ENCODE measurements at places on chromosomes 4 and X.

DNA sequence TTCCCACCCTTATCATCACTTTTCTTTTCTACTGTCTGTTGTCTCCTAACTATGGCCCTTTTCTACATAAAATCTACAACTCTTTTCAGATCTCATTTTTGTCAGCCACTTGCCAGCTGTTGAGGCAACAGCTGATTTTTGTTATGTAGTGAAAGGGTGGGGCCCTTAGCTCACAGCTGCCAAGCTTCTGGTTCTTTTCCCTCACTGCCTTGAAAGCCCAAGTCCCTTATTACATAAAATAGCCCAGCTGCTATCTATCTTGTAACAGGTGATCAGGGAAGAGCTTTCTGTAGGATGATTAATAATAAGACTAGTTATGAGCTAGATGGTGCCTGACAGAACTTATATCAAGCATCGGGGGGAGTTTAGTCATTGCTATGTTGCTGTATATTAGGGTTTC lies 45.9 kb downstream of the ADGRL3 start:
- no peak for DNase-seq

DNA sequence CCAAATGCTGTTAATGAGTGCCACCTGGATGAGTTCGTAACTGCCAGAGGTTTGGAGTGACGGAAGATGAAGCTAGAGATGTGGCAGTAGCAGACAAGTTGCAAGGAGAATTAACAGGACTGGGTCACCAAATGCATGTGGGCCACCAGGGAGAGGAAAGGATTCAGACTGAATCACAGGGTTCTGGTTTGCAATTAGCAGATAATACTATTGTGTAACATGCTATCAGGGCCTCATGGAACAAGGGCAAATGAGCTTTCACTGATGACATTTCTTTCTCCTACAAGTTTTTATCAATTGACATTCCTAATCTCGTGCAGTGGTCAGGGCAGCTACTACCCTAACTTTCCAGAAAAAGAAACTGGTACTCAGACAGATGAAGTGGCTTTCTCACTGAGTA lies 21.4 kb downstream of the GAB3 start:
- no peak for DNase-seq

GRCh38 chrX:12802741-12803140 lies 11.5 kb downstream of the PRPS2 start:
- DNase-seq: no peak

DNA sequence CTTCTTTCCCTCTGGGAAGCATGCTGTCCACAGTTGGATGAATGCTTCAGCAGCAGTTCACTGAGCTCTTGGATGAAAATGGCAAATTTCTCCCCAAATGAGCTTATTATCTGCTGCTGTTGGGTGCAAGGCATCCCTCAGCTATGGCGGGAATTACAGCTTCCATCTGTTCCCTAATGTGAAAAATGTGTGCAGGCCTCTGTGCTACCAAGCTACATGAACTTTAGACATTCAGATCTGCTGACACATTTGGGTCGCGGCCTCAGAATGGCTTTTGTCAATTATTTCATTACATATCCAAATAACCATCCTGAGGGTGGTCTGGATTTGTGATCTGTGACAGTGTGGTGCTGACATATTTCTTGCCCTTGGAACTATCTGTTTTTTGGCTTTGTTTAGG lies 119.5 kb upstream of the SCML1 start:
- no peak for DNase-seq

DNA sequence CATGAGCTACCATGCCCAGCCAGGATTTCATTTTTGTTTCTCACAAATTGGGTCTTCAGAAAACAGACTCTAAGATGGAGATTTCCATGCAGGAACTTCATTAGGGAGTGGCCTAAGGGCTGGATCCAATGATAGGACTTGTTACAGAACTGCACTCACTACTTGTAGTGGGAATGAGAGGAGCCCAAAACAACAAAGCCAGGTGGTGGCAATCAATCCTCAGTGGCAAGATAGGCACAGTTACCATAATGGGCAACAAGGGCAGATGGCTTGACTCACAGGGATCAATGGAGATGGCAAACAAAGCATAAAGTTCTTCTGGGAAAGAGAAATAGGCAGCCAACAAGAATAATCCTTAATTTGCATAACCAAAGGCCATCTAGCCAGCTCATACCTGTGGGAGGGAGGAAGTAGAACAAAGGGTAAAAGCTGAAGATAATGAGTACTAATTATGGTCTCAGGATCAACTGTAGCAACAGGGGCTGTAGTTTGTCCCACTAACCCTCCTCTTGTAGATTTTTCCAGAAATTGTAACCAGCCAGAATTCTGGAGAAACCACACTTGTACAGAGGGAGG lies 72.8 kb upstream of the MAPK10 start:
- no peak for DNase-seq

DNA sequence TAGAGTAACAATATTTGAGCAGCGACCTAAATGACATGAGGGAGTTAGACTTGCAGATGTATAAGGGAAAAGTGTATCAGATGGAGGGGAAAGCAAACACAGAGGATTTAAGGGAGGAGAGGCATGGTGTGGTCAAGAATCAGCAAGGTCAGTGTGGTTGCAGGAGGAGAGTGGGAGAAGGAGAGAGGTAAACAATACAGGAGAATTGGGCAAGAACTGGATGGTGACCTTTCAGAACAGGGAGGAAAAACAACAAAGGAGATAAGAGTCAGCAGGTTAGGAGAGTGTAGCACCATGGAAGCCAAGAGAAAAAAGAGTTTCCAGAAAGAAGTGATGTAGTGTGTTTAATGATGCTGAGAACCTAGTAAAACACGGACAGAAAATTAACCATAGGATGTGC lies 178.5 kb downstream of the PAPSS1 start:
- no peak for DNase-seq

DNA sequence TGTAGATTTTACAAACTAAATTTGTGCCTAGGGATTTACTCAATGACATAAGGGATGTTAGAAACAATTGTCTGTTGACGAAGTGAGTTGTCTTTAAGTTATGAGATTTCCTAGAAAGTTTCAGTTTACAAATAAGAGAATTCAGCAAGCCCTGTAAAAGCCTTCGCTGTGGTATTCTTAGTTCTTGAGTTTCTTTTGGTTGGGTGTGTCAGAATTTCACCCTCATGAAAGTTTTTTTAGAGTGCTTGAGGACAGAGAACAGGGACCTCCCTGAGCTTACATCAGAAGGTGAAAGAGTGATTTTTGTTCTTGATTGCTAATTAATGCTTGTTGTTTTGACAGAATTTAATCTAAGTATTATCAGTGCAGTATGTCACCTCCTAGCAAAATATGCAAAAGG lies 2628.2 kb downstream of the ARAP2 start:
- DNase-seq: no peak

- no peak for DNase-seq
Measured at GRCh38 chrX:15882704-15883539, 28.3 kb upstream of the AP1S2 start.

- DNase-seq: no peak
Measured at GRCh38 chr4:41957634-41958033, 22.4 kb downstream of the TMEM33 start.

DNA sequence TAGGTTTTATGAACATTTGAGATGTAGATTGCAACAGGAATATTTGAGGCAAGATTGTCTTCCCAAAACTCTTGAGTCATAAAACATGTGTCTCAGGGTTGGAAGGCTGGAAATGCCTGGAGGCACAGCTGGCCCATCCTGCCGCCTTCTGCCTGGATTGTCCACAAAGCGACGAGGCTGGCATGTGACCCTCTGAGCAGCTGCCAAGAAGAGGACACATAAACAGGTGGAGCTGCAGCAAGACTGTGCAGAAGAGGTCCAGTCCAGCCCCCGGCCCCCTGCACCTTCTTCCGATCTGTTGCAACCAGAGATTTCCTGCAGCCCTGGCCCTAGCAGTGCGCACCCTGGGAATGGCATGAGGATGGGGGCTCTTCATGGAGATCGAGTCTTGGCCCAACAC lies 101.9 kb upstream of the BCOR start:
- no peak for DNase-seq

DNA sequence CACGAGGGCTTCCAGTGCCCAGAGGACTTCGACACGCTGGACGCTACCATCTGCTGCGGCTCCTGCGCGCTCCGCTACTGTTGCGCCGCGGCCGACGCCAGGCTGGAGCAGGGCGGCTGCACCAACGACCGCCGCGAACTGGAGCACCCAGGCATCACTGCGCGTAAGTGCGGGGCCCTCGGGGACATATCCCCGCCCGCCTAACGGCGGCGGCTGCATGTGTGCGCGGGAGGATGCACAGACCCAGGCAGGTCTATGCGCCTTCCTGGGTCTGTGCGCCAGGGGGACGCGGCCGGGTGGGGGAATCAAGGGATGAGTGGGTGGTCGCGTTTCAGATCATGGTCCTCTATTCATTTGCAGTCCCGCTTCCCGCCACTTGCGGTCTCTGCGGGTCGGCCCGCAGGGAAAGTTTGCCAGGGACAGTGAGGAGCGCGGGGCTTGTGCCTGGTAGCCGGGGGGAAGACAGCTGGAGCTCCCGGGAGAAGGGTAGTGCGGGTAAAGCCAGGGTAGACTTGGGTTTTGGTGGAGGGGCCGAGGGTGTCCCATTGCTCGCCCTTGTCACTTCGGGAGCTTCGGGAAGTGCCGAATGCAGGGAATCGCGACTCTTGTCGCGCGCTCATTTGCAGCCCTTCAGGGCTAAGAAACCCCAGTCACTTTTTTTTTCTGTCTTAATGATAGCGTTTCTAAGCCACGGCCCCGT lies 1.0 kb downstream of the SHISA3 start:
- DNase-seq: no peak

DNA sequence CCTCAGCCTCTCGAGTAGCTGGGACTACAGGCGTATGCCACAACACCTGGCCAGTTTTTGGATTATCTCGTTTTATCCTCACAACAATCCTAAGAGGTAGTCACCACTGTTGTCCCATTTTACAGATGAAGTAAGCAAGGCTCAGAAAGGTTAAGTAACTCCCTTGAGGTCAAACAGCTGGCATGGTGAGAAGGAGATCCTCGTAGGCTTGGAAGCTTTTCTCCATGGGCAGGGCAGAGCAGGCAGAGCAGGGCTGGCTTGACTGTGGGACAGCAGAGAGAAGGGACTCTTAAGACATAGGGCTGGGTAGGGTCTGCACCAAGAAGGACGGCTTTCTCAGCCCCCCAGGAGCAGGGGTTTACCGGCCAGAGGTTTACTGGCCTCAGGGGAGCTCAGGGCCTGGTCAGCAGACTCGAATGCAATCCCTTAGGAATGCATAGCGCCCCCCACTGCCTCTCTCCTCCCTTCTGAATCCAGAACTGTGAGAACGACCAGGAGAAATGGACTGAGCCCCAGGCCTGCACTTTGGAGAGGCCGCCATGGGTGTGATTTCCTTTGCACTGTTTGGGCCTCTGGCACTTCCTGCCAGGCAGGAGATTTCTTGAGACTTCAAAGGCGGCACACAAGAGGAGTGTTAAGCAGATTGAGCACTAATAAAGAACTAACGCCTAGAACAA lies 14.0 kb upstream of the CDKN2AIP start:
- DNase-seq: no peak

DNA sequence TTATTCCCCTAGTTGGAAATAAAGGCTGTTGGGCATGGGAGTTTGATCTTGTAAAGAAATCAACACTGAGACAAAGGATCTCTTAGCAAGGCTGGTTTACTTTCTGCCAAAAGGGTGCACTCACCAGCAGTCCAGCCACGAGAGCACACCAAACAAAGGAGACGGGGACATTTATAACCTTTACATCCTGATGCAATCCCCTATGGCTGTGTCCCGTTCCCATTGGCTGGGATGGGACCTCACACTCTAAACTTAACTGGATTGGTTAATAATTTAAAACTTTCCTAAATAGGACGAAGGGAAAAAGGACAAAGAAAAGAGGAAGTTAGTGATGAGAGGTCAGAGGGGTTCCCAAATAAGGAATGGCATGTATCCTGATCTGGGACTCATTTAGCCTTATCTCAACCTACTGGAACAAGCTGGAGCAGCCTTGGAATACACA lies 17.9 kb downstream of the METAP1 start:
- no peak for DNase-seq

GRCh38 chr4:95539106-95539505 lies 9.7 kb downstream of the UNC5C start:
- no peak for DNase-seq

- no peak for DNase-seq
Measured at GRCh38 chr4:184653650-184654049, 4.1 kb downstream of the PRIMPOL start.

- DNase-seq: no peak
Measured at GRCh38 chr4:89331197-89331596, 23.6 kb upstream of the GPRIN3 start.

GRCh38 chrX:6941041-6941440 lies 206.5 kb upstream of the STS start:
- DNase-seq: no peak

DNA sequence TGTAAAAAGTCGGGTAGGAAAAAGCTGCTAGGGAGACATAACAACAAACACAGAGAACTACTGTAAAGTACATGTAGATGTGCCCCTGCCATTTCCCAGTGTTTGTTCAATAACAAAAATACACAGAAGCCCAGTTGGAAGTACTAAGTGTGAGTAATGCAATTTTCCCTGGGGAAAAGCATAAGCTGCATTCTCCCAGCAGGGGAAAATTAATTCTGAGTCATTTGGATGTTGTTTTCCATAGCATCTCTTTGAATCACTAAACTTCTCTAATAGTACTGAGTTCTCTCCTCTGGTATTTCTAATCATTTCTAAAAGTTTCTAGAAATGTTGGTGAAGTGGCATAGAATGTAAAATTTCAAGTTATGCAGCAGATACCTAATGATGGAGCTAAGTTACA lies 1114.9 kb downstream of the C4orf33 start:
- no peak for DNase-seq

DNA sequence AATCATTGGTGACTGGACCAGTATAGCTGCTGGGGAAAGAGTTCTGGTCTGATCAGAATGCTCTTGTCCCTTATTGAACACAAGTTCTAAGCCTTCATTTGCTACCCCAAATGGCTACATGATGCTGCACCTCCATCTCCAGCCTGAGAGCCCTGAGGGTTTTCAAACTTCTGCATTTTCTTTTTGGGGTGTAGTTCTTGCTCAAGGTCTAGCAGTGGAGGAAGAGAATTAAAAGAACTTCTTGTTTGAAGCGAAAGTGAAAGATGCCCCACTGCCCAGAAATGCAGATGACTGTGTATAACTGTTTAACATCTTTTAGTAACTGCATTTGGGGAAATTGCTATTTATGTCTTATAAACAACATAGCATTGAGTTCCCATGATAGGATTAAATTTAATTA lies 38.5 kb downstream of the LAMTOR3 start:
- no peak for DNase-seq

GRCh38 chr4:151653548-151653918 lies 107.3 kb downstream of the GATB start:
- no peak for DNase-seq

DNA sequence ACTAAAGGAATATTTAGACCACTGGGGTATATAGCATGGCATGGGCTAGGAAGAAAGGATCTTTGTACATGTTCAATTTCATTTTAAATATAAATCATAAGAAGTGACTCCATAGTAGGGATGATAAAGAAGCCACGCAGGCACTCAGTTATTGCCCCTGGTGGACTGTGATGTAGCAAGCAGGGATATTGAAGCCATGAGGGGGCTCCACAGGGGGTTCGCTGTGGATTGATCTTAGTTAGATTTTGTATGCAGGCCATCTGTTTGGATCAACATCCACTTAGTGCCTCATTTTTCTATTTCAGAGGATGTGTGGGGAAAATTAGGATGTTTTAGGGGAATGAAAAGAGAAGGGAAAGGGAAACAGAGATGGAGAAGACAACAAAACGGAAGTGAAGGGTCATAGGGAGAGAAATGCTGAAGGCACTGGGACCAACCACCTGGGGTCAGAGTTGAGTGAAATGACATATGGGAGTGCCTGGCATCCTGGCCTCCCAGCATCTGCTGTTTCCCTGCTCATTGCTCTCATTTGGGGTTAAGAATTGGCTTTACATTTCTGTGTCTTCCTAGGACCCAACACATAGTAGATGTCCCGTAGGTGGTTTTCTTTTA lies 11.2 kb upstream of the FREM3 start:
- no peak for DNase-seq

- DNase-seq: no peak
Measured at GRCh38 chr4:91366554-91366953, 937.2 kb upstream of the GRID2 start.
